ENCODE measurements at places on chromosomes 2 and 18. TPM values are rescaled to one million over a fixed set of nuclear protein-coding genes. Genes with fewer than 3 reads are reported as not detected.
A peak's percentile ranks its signal among the peaks of the same experiment; 100 is the strongest.

ZSWIM2 gene
- total RNA-seq: not detected

- peaks cover 83% of the 10 kb centered on the region for H3K4me1 ChIP-seq
- no peaks in the 10 kb centered on the region for H3K27me3 ChIP-seq
- H3K4me3 ChIP-seq: no peak overlapping the region
- no peak for DNase-seq
- H3K36me3 ChIP-seq: peaks cover 5% of the 10 kb centered on the region
- peak overlapping the region; percentile 92 for H3K27ac ChIP-seq
These were observed 129.2 kb upstream of the CYP26B1 start for GRCh38 chr2:72276876-72277275.

SPP2 gene
- not detected for total RNA-seq

HADHA gene
- total RNA-seq: 97.4 TPM

CNTNAP5 gene
- 0.29 TPM for total RNA-seq
